Fibroblast of villous mesenchyme (primary cell): ENCODE measurements at places on chromosomes 6 and 20. TPM values are rescaled to one million over a fixed set of nuclear protein-coding genes. Genes with fewer than 3 reads are reported as not detected.

DNA sequence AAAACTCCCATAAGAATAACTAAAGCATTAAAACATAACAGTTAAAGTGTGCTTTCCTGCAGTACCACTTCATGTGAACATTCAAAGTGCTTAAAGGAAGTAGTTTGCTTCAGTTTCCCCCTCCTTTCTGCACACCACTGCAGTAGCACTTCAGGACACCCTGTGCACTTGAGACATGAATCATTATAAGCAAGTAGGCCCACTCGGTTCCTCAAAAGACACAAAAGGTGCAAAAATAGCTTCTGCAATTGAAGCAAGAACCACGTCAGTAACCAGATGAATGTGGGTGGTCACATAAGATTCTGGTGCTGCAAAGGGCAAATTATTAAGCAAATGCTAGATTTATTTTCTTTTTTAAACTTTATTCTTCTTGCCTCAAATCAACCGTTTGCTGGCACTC is 160.6 kb downstream of the HIVEP2 start:
- DNase-seq = no peak

DNA sequence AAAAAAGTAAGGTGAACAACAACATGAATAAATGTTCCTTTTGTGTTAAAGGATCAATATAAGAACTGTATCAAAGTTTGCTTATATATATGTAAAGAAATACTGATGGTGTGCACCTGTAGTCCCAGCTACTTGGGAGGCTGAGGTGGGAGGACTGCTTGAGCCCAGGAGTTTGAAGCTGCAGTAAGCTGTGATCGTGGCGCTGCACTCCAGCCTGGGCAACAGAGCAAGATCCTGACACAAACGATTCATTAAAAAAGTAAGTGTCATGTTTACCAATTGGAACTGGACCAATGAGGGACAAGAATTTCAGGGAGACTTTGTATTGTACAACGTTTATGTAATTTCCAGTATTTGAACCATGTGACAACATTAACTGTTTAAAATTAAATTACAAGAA is 5.0 kb upstream of the PHF20 start:
- DNase-seq = no peak

DNA sequence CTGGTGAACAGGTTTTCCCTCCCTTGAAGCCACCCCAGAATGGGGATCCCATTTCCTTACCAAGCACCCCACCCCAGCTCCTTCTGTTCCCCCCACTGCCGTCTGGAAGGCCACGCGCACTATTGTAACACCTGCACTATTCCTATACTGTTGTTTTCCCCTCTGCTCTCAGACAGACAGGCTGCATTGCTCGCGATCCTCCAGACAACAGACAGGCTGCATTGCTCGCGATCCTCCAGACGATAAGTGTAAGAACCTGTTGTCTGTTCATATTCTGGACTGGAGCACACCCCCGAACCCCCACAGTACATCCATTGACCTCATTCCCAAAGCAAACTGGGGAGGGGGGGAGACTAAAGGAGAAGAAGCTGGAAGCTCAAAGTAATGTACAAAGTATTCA is 72.7 kb downstream of the LY86 start:
- no peak for DNase-seq

GRCh38 chr20:61755971-61756845 is 309.5 kb downstream of the TAF4 start:
- no peak for DNase-seq

DNA sequence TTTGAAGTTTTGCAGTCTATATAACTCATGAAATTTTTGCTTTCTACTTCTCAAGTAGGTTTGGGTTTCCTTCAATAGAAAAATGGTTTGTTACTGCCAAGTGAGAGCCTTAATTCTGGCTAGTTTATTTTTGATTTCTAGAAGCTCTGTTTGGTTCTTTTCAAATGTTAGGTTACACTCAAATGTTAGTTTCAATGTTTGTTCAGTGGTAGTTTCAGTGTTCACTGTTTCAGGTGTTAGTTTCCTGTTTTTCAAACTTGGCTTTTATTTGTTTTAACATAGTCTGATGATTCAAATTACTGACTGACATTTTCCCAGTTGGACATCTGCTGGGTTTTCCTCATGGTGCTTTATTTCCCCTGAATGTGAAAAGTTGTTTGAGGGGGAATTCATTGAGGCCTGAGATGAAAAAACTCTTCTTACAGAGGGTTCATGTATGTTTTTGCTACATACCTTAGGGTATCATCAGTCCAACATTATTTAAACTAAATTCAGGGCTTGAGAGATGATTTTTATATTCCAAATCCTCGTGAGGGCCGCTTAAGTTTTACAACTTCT is 189.0 kb downstream of the JARID2 start:
- DNase-seq = no peak

TBX18 gene
- total RNA-seq = 3.0 and 6.8 TPM in 2 replicates

- no peak for DNase-seq
Measured at GRCh38 chr6:106674541-106675229, 45.3 kb downstream of the QRSL1 start.

DNA sequence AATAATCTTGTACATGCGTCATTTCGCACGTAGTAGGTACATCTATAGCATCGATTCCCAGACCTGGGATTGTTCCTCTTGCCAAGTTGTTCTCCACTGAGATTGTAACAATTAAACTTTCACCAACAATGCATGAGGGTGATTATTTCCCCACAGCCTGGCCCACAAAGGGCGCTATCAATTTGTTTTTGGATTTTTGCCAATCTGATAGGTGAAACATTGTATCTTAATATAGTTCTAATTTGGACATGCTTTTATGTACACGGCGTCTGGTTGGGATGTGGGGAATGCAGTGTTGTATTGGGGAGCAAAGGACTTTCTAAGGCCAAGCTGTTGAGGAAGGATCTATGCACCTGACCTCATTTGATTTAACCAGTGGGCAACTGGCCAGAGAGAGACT is 59.5 kb downstream of the VEGFA start:
- DNase-seq = no peak

DNA sequence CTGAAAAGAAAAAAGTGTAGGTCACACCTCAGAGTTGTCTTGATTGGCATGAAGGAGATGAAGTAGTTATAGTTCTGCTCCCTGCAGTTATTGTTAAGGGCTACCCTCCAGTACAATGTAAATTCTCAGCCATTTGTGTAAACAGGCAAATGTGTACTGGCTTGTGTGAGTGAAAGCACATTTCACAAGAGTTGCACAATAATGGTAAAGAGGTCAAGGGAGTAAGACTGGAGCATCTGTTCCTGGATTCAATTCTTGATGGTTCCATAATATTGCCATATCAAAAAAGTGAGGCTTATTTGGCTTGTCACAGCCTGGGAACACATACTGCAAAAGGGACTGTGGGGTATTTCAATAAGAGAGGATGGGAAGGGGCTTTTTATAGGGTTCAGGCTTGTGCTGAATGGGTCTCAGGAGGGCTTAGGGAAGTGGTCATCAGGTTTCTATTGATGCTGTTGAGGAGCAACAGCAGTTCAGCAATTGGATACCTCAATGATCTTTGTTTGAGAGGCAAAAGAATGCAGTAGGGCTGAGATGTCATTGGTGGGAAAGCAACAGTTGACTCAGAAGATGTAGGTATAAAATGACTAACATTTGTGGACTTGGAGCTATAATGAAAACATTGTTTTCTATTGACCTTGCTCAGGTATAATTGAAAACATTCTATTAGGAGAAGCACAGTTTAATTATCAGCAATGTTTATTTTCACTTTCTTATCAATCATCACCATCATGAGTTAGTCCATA is 402.6 kb downstream of the BCKDHB start:
- peak; percentile 68 for DNase-seq

- DNase-seq = no peak
Measured at GRCh38 chr20:20439602-20440190, 71.8 kb downstream of the INSM1 start.

RHAG gene
- total RNA-seq = not detected in 2 replicates

DNA sequence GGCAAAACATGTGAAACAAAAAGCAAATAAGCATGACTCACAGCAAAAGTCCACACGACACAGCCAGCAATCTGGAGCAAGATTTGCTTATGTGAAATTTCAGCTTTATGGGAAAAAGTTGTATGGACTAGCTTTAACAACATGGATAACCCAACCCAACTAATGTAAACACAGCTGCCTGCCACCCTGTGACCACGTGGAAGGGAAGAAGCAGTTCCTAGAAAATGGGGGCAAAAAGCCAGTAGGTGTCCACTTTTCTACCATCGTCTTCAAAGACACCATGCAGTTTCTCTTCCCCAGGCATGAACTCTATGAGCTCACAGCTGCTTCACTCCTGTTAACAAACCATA is 425.4 kb upstream of the RNF217 start:
- DNase-seq = peak; percentile 73

RNF144B gene
- 0.97 and 2.6 TPM in 2 replicates for total RNA-seq

GRCh38 chr6:1636272-1636825 is 26.6 kb downstream of the FOXC1 start:
- no peak for DNase-seq

MOXD1 gene
- 15.1 and 25.4 TPM in 2 replicates for total RNA-seq

PRKN gene
- 2.2 and 4.2 TPM in 2 replicates for total RNA-seq

DNA sequence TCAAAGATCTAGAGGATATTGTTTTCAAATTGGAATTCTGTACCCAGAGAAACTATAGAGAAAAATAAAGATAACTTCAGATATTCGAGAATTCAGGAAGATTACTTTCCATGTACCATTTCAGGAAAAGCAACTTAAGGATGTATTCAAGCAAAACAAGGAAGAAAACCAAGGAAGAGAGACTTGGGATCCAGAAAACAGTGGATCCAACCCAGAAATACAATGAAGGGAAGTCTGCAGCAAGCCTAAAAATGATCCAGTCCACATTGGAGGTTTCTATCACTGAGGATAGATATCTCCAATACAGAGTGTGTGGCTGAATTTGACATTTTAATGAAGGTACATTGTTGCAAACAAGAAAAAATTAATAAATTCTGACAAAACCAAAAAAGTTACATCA is 201.0 kb downstream of the EYA2 start:
- no peak for DNase-seq

ARFGEF3 gene
- under 0.01 TPM in 2 replicates for total RNA-seq

DNA sequence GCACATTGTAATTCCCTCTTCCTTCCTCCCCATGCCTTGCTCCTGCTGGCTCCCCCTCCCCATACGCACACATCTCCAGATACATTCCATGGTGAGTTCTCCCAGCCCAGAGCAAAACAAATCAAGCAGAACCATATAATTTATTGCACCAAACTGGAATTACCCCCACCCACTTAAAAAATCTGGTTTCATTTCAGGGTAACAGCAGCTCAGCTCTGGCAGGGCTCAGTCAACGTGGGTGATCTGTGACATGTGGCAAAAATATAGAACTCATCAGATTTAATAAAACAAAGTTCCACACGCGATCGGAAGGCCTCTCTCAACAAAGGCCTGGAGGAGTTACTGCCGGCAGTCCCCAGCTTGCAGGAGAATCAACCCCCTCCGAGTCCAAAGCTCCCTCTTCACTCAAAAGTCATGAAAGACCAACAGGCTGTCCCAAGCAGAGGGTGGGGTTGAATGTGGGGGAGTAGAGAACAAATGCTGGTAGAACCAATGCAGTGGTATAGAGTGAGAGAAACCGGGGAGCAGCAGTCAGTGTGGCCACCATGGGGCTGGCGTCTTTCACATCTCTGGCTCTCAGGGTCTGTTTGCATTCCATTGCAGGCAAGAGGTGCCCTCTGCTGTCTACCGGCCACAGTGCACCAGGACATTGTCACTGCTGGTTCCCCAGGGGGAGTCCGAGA is 323.3 kb upstream of the NT5E start:
- DNase-seq = peak; percentile 20

ZNF165 gene
- 0.32 and 0.86 TPM in 2 replicates for total RNA-seq

GRCh38 chr6:116471531-116471930 is 10.4 kb downstream of the CALHM6 start:
- DNase-seq = no peak

DNA sequence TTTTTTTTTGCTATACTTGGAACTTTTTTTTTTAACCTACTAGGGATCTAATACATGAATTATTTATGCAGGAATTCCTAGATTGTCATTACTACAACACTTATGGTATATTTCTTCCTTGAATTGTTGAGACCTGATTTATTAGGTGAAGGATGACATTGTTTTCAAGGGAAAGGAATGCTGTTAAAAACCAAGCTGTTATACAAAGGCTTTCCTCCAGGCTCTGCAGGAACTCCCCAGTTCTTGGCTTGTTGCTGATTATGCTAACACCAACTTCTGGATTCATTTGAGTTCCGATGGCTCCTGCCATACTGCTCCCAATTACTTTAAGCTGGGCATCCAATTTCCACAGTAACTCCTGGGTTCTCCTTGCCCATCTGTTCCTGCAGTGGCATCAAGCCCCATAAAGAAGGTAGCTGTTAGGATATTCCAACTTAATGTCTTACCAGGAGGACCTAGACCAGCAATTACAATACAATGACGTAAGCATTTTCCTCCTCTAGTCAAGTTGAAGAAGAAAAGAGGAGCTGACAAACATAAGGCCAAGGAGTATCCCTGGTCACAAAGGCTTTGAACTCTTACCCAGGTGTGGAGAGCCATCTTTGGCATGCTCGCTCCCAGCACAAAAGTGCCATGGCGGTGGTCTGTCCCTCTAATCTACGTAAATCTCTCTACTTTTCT is 215.9 kb upstream of the AGPAT4 start:
- DNase-seq = no peak

DNA sequence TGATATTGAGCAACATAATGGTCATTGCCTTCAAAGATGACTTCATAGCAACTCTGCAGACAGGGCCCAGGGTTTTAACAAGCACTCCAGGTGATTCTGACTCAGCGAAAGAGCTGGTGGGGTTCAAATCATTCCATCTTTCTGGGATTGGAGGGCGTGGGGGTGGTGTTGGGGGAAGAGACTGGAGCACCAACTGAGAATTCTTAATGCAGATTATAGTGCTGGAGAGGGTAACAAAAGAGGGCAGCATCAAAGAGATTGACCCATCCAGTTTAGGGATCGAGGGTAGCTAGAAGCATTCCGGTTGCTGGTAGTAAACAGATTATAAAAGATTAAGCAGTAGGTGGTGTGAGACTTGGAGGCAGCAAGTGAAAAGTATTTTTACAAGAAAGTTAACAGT is 15.9 kb downstream of the PFDN4 start:
- DNase-seq = no peak

ARFGAP1 gene
- 85.5 and 109 TPM in 2 replicates for total RNA-seq

GRCh38 chr6:20946022-20946421 is 411.8 kb downstream of the CDKAL1 start:
- peak; percentile 43 for DNase-seq

DNA sequence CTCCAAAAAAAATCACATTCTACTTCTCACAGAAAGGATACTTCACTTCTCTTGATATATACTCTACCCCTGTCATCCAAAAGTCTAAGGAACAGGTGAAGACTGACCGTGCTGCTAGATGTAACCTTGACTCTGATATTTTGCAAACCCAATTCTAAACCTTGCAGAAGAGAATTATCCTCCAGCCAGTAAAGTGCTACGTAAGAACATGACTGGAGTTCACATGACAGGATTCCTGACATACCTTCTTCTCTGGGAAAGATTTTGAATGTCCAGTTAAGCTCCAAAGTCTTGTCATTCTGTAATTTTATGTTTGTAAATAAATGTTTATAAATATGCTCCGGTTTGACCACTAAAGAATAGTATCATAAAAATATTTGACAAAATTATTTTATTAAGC is 35.8 kb downstream of the BTBD9 start:
- peak; percentile 68 for DNase-seq

MYB gene
- total RNA-seq = 0.32 and 0.43 TPM in 2 replicates

- no peak for DNase-seq
Measured at GRCh38 chr6:54183616-54184015, 72.4 kb downstream of the MLIP start.
